ENCODE measurements at places on chromosomes 5 and 9.

GRCh38 chr5:117058740-117059139, 484.1 kb upstream of the SEMA6A start:
- DNase-seq = no peak

GRCh38 chr5:173452119-173452905, 124.1 kb upstream of the STC2 start:
- no peak for DNase-seq

DNA sequence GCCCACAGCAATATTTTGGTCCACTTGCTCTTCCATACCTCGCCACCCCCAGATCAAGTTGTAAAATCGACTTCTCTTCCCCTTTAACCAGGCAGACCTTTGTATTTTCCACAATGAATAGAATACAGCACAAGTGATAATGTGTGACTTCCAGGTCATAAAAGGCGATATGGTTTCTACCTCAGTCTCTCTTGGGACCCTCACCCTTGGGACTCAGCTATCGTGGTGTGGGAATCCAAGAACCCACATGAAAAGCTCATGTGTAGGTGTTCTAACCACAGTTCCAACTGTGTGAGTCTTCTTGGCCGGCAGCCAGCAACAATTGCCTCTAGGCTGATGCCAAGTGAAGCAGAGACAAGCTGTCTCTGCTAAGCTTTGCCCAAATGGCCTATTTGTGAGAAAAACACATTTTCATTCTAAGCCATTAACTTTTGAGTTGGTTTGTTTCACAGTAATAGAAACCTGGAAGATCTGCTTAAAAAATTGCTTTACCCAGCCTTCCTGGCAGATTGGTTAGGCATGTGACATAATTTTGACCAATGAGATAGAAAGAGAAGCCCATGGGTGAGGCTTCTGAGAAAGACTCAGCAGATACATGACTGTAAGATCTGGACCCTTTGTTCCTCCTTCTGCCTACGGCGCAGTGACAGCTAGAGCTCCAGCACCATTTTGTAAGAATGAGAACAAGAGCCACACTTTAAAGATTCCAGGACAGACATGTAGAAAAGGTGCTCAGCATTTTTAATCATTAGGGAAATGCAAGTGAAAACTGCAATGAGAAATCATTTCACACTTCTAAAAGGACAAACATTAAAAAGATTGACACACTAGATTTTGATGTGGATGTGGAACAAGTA, 18.3 kb upstream of the MLLT3 start:
- peak; percentile 57 for DNase-seq

DNA sequence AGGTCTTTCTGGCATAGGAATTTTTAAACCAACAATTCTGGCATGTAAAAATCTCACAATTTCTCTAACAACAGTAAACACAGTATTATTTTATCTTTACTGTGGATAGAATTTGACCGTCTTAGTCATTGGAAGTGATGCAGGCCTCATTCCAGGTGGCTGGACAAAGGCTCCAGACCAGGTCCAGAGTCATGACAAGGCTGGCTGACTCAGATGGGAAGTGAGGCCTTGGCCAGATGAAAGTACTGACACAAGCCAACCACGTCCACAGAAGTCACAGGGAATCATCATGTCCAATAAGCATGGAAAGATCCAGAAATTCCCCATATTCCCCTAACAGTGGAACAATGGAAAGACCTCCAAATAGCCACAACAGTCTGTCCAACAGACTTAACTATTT, 12.4 kb downstream of the SPOCK1 start:
- no peak for DNase-seq

DNA sequence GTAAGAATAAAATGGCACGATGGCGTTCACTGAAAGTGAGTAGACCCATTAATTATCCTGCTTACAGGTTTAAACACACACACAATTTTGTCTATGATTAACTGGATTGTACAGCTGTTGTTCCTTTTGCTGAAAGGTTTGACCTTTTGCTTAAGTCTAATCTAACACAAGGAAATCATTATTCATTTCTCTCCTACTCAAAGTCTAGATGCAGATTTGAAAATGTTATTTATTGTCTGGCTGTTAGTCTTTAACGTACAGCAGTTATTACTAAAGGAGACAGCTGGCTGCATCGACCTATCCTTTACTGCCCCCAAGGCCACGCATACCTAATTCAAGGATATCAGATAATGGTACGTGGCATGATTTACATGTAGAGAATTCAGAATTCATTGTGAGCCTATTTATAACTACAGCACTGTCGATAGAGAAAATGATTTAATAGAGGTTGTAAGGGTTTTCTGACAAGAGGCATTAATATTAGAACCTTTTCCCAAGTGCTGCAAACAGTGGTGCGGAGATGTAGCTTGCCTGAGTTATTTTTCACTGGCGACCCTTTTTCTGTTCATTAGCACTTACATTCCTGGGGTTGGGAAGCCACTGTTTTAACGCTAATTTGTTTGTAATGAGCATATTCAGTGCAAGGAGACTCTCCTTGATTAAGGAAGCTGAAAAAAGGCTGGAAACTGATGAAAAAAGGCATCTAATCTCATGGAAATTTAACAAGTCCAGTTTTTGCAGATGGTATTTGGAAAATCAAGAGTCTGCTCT, 368.4 kb upstream of the GRAMD2B start:
- no peak for DNase-seq

DNA sequence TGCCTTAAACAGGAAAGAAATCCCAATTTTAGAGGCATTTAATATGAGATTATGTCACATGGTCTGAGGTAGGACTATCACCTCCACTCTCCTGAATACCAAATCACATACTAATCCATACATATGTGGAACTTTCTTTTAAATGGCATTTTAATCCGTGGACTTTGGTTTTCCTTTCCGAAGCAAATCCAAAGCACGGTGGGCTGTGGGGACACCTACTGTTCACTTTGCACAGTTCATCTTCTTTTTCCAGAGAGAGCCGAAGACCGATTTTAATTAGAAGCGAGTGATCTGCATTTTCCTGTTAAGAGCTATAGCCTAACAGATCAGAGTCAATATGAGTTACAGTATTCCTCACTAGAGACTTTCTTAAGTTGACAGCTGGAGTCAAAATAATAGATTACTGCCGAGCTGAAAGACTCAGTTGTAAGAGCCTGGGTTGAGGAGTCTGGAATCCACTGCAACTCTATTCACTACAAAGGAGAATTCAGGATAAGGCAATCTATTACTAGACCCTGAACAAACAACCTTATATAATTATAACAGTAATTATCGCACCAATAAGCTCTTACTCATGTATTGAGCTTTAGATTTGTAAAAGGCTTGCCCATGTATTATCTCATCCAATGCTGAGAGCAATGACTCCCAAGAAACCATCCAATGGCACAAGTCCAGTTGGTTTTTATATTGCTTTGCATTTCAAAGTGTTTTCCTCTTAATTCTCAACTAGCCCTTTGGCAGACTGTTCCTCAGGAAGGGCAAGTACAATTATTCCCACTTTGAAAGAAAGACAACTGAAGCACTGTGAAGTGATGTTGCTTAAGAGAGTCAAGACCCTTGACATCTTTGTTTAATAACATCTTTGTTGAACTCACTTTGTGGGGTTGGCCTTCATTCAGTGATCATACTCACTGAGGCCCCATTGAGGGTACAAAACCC, 144.7 kb downstream of the TRPM6 start:
- DNase-seq = peak; percentile 57

- no peak for DNase-seq
Measured at GRCh38 chr9:16867576-16868311, 2.7 kb downstream of the BNC2 start.

GRCh38 chr5:175340180-175340579, 103.8 kb downstream of the DRD1 start:
- no peak for DNase-seq

DNA sequence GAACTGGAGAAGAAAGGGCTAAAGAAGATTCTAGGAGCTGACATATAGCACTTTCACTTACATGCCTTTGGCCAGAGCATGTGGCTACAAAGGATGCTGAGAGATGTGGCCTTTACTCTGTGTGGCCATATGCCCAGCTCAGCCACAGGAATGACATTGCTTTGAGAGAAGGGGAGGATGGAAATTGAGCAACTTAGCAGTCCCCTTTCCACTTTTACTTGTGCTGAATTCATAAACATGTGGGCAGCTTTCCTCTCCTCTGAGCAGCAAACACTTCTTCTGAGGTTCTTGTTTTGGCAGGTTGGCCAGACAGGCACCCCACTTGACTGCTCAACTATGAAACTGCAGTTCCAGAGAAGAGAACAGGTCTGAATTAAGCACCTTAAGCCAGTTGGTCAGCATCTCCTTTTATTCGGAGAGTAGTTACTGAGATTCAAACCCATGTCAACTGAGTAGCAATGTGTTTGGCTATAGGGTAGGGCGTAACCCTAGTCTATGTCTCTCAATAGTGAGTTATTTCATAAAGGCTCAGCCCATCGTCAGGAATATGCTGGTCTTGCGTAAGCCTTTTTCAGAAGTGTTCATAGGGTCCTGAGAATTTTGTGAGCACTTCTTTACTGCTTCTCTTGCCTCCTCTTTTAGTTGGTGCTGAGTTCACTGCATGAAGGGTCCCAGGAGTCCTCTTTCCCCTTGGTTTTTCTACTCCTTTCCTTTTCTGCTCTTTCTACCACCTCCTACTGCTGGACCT, 134.5 kb downstream of the PALM2AKAP2 start:
- DNase-seq = no peak

DNA sequence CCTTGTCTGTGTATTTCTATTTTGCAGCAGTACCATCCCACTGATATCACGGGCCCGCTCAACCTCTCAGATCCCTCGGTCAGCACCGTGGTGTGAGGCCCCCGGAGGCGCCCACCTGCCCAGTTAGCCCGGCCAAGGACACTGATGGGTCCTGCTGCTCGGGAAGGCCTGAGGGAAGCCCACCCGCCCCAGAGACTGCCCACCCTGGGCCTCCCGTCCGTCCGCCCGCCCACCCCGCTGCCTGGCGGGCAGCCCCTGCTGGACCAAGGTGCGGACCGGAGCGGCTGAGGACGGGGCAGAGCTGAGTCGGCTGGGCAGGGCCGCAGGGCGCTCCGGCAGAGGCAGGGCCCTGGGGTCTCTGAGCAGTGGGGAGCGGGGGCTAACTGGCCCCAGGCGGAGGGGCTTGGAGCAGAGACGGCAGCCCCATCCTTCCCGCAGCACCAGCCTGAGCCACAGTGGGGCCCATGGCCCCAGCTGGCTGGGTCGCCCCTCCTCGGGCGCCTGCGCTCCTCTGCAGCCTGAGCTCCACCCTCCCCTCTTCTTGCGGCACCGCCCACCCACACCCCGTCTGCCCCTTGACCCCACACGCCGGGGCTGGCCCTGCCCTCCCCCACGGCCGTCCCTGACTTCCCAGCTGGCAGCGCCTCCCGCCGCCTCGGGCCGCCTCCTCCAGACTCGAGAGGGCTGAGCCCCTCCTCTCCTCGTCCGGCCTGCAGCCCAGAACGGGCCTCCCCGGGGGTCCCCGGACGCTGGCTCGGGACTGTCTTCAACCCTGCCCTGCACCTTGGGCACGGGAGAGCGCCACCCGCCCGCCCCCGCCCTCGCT, 1.9 kb downstream of the LRRC26 start:
- DNase-seq = peak; percentile 71

DNA sequence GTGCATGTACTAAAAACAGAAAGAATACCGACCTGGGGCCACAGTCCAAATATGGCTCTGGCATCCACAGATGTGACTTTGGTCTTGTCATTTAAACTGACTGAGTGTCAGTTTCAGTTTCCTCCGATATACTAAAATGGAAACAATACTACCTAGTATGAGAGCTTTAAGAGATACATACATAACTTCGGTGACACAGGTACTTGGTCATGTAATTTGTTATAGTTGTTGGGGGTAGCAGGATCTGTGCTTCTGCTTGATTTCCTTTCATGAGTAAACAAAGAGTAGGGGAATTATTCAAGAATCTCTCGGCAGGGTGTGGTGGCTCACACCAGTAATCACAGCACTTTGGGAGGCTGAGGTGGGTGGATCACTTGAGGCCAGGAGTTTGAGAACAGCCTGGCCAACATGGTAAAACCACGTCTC, 32.1 kb downstream of the MTMR12 start:
- no peak for DNase-seq

DNA sequence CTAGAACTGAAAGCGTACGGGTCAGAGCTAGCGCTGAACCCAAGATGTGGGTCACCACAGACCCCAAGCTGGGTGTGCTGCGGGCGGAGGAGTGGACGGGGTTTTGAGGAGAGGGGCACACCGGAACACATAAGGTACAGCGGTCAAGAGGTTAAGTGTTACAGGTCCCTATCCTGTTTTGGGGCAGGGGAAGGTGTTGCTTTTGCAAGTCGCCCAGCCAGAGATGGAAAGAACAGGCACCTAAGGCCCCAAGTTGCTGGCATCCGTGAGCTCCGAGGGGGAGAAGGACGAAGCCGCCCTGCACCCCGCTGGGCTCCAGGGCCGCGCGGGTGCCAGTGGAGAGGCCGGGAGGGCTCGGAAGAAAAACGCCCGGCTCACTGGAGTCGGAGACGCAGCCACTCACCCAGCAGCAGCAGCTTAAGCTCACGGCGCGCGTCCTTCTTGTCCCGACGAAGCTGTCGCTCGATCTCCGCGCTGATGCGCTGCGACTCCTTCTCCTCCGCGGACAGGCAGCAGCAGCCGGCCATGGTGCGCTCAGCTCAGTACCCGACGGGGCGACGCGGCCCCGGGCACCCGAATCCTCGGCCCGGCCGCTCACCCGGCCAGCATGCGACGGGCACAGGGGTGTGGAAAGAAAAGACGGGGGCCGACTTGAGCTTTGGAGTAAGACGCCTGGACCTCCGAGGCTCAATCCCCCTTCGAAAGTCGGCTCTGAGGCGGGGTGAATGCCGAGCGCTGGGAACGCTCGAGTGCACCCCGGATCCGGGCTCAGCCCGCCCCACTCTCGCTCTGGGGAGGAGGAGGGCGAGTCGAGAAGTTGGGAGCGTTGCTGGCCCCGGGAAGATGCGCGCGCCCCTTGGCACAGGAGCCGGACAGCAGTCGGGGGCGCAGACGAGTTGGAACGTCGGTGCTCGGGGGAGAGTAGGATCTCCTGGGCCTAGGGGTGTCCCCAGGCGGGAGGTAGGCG, 572 bp downstream of the GNA14 start:
- DNase-seq = peak; percentile 49

DNA sequence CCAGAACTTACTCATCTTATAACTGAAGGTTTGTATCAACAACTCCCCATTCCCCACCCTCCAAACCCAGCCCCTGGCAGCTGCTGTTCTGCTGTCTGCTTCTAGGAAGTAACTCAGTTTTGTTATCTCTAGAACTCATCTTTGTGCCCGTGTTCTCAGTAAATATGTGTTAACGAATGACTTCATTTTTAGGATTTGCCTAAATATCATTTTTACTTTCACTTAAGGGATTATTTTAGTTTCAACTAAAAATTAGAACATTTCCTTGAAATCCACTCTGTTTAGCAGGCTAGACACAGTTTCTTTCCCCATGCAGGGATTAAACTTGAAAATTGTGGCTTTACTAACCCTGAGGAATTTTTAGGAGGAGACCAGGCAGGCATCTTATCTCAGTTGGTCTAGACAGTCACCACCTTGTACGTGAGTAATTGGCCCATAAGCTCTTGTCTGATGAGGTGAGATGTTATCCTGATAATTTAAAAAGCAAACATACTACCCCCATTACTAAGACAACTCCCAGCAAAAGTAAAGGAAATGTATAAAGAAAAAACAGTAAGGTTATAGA, 68.2 kb upstream of the TNFAIP8 start:
- DNase-seq = no peak

- DNase-seq = peak; percentile 60
Measured at GRCh38 chr5:122192497-122193496, 63.5 kb downstream of the ZNF474 start.

GRCh38 chr9:84140535-84141101, 160.0 kb downstream of the RMI1 start:
- peak; percentile 55 for DNase-seq

- no peak for DNase-seq
Measured at GRCh38 chr9:97411440-97411788, 482 bp upstream of the TDRD7 start.

- no peak for DNase-seq
Measured at GRCh38 chr9:75995066-75995465, 104.6 kb downstream of the PCSK5 start.
